ENCODE measurements at places on chromosomes 7 and 10.

- no peak for DNase-seq
These were observed 48.2 kb upstream of the SHH start for GRCh38 chr7:155860461-155860839.

GRCh38 chr7:158760936-158761335 lies 56.3 kb upstream of the NCAPG2 start:
- no peak for DNase-seq

DNA sequence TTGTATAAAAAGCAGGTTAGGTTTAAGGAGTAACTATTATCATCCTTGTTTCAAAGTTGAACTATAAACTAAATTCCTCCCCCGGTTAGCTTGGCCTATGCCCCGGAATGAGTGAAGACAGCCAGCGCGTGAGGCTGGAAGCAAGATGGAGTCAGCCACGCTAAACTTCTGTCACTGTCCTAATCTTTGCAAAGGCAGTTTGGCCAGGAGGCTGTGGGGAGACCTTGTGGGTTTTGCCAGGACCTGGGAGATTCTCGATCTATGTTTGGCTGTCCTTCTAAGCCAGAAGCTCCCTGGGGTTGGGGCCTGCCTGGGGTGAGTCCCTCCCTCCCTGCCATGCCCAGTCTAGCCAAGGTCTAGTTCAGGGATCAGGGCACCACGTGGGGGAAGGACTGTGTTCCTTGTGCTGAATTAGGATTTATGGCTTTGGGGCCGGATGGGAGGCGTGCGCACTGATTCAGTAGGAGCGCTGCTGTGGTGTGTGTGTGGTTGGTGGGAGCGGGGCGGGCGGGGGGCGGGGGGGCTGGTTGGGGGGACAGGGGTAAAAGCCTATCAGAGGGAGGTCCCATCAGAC lies 871 bp upstream of the GTF2IRD1 start:
- DNase-seq = peak; percentile 48

GRCh38 chr10:61448841-61449600 lies 4.2 kb downstream of the TMEM26 start:
- DNase-seq = no peak

DNA sequence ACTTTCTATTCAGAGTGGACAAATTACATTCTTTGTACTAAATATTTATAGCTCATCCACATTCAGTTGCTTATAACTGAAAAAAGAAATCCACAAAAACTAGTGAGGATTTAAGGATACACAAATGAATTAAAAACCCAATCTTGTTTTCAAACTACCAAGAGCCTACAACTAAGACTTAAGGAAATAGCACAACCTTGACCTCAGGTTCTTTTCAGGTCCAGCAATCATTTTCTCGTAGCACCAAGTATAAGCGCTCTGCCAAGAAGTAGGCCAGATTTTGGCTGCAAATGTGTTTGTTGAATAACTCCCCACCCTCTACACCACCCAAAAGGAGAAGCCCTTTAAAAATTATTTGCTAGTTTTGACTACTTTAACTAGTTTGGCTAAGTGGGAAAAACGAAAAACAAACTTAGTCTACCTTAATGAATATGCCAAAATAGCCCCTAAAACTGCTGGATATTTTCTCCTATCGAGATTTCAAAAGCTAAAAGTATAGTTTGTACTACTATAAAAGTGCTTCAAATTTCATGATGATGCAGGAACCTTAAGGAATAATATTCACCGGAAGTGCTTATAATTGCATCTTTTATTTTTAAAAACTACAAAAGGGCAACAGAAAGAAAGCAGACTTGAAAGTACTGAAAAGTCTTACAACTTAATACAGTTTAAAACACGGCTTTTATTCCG lies 2.7 kb upstream of the KMT2E start:
- no peak for DNase-seq

GRCh38 chr7:88212918-88213317 lies 6.9 kb downstream of the SRI start:
- no peak for DNase-seq

- no peak for DNase-seq
These were observed 27.2 kb upstream of the WNT16 start for GRCh38 chr7:121301446-121302213.

GRCh38 chr10:36675458-36675880 lies 449.9 kb upstream of the ANKRD30A start:
- DNase-seq = peak; percentile 76

DNA sequence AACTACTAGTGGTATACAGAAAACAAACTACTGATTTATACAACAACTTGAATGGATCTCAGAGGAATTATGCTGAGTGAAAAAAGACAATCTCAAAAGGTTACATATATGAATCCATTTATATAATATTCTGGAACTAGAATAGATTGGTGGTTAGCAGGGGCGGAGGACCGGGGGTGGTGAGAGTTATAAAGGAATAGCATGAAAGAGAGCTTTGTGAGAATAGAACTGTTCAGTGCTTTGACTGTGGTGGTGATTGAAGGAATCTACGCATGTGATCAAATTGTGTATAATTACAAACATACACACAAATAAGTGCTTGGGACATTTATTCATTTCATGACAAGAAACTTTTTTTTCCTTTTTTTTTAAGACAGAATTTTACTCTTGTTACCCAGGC lies 19.6 kb downstream of the RAB19 start:
- DNase-seq = no peak

- DNase-seq = no peak
These were observed 38.2 kb downstream of the GBX1 start for GRCh38 chr7:151129117-151129959.

- DNase-seq = no peak
These were observed 71.7 kb downstream of the COBL start for GRCh38 chr7:51244885-51245284.

- no peak for DNase-seq
These were observed 73.9 kb downstream of the HHEX start for GRCh38 chr10:92763634-92764155.

- DNase-seq = no peak
These were observed 206.3 kb downstream of the TPK1 start for GRCh38 chr7:144629598-144629997.

DNA sequence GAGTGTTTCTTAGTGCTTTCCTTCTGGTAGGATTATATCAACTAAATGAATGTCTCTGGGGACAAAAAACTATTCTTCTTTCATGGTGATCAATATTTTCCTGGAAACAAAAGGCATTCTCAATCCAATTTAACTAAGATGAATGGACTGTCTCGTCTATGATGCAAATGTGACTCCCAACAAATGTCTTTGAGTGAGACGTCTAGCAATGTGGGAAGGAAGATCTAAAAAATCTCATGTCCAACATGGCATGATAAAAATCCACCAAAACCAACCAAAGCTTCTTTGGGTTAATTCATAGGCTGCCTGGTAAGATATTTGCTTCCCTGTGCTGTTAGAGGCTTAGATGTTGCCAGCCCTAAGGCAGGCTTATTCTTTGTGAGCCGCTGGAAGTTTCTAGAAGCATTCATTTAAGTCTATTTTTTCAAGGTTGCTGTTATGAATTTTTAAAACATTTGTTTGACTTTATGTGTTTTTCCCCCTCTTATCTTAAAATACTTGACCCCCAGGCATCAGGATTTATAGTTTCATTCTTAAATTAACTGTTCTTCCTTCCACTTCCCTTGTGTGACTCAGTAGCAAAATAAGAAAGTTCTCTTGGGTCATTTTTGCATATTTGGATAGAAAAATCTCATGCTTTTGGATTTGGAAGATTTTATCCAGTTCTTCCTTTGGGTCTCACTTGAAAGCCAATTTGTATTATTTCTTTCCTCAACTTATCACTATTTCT lies 156.3 kb downstream of the NRP1 start:
- no peak for DNase-seq

DNA sequence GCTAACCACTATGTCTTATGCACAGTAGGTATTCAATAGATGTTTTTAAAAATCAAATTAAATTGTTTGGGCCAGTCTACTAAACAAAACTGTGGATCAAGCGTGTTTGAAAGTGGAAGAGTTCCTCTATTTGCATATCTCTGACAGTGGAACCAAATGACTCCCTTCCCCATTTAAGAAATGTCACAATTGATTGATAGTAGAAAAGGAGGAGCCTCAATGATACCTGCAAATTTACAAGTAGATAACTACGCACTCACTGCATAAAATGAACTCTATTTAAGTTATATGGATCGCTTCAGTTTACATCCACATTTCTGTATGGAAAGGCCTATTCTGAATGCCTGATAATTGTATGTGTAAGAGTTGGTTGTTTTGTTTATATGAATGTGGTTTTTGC lies 163.3 kb upstream of the MTPN start:
- no peak for DNase-seq

GRCh38 chr10:48417374-48417773 lies 110.9 kb downstream of the MAPK8 start:
- DNase-seq = no peak

GRCh38 chr7:22728401-22729029 lies 1.5 kb downstream of the IL6 start:
- no peak for DNase-seq

GRCh38 chr10:63352976-63353375 lies 112.8 kb downstream of the JMJD1C start:
- DNase-seq = no peak

DNA sequence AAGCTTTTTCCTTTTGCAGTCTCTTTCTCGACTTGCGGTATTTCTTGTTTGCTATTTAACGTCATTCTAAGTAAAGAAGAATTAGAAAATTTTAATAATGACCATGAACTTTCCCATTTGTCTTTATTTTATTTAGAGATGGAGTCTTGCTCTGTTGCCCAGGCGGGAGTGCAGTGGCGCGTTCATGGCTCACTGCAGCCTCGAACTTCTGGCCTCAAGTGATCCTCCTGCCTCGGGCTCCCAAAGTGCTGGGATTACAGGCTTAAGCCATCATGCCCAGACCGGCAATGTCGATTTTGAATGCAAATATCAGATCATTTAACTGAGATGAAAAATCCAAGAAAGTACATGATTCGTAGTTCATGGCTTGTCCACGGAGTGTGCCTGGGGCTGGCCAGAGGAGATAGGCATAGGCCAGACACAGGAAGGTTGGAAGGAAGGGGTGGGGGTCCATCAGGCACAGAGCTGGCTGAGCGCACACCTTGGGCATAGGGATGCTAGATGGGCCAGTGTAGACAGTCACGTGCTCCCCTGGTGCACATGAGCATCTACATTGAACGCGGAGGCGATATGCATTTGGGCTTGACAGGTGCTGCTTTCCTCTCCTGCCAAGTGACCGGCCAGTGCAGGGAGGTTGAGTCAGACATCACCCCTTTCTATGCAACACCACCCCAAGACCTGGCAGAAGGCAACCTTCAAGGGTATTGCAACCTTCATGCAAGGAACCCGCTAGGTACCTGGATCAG lies 38.9 kb upstream of the DAGLB start:
- no peak for DNase-seq

DNA sequence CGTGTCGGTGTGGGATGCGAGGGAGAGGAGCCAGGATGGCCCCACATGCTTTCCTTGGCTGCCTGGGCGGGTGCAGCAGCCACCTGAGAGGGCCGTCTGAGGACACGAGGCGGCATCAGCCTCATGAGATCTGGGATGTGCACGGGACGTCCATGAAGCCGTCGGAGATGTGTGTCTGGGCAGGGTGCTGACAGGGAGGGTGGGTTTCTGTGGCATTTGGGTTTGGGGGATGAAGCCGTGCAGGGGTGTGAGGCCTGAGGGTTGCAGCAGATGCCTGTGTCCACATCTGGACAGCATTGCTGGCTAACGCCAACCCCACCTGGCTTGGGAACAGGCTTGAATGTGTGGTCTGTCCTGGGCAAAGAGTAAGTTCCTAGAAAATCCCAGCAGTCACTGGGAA lies 179.5 kb downstream of the DNAJB6 start:
- DNase-seq = no peak

DNA sequence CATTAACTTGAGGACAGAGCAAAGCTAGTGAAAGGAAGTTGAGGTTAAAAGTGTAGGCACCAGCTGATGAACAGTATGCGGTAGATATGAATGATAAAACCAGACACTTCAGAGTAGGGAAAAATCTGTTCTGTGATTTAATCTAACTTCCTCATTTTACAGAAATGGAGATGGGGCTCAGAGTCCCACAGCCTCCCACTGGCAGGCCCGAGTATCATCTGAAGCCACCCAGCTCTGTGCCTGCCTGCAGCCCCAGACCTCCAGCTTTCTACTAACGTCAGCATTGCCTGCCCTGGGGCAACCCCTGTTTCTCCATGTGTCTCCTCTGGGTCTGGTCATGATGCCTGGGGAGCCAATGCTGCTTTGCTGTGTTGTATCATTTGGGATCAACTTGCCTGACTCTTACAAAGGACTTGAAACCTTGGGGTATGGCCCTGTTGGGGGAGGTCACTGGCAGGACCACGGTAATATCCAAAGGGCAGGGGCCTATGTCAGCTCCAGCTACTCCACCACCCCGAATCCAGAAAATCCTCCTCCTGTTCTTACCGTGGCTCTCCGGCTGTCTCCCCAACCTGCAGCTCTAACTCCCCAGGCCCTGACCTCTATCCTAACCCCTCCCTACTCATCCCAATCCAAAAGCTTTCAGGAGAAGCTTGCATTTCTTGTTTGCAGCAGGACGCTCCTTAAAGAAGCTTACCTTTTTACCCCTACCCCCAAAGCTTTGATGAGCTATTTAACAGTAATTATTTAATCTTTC lies 56.2 kb upstream of the NPY start:
- no peak for DNase-seq

- DNase-seq = no peak
These were observed 254.9 kb downstream of the SORCS3 start for GRCh38 chr10:104895981-104896380.

All from stromal cell of bone marrow (primary cell).